ENCODE measurements at places on chromosomes 16 and 17.

- no peak for DNase-seq
Measured at GRCh38 chr17:68581863-68582645, 19.1 kb downstream of the FAM20A start.

DNA sequence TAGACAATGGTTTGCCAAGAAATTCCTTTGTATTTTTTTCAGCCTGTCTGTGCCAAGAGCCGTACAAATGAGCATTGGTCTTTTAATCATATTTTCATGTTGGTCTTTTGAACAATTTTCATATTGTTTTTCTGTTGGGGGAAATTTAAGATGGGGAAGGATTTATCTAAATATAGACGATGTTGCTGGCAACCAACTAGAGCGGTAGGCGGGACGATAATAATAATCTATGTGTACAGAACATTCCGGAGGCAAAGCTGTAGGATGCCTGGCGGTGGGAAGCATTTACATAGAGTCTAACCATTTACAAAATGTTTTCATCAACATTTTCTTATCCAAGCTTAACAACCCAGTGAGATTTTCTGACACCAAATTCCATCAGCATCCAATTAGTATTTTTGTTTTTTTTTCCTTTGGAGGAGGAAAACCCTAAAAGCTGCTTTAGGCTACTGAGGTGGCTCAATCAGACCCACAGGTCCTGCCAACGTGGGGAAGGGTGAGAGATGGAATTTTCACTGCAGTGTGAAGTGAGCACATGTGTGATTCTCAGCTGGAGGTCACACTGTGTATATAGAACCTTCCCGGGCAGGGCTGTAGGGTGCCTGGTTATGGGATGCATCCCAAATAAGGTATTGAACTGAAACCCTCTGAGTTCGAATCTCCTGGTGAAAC, 11.7 kb upstream of the SEC14L1 start:
- DNase-seq = no peak

- no peak for DNase-seq
Measured at GRCh38 chr17:78599419-78599818, 22.2 kb upstream of the DNAH17 start.

DNA sequence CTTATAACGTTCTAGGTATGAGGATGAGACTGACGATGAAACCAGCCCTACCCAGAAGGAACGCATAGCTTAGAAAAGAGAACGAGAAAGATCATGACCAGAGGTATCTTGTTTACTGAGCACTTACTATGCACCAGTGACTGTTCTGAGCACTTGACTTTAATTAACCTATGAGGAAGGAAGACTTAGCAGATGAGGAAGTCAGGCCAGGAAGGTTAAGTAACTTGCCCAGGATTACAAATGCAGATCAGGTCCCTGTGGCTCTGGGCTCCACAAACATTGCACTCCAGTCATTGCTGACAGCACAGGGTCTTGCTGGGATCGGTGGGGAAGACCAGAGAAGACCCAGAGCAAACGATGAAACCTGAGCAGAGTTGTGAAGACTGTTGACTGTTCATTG, 7.1 kb downstream of the KRT13 start:
- no peak for DNase-seq

GRCh38 chr17:44972953-44973352, 4.8 kb upstream of the C1QL1 start:
- peak; percentile 80 for DNase-seq

Measured in urothelium cell line (cell line).